ENCODE measurements at places on chromosomes 3 and 15. TPM values are rescaled to one million over a fixed set of nuclear protein-coding genes. Genes with fewer than 3 reads are reported as not detected.

Gene DUOX1
- total RNA-seq, result not detected

Gene SLC15A2
- total RNA-seq, result 0.26 TPM

Gene TMC3
- total RNA-seq, result 0.20 TPM

Gene MAP1A
- total RNA-seq, result 96.1 TPM

Gene SAMMSON
- total RNA-seq, result not detected

Measured in smooth muscle cell of the pulmonary artery (primary cell).